T-cell (primary cell): ENCODE measurements at places on chromosomes 3 and 15. TPM values are rescaled to one million over a fixed set of nuclear protein-coding genes. Genes with fewer than 3 reads are reported as not detected.

DNA sequence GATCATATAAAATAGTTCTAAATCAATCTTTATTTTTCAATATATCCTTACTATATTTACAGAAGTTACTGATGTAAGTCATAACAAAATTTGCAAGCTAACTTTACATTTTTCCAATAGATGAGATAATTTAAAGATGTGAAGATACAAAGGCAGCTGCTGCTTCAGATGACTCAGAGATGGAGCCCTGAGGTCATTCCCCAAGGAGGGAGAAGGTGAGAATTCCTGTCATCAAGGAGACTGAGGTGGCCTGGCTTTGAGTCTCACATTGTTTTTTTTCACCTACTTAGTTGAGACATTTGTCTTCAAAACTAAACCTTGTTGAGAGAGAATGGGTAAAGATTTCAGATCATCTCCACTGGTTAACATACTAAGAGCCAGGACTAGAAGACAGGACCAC is 3.9 kb upstream of the SAMD7 start:
- H3K4me3 ChIP-seq: no peak overlapping the region
- no peak for DNase-seq
- no peaks in the 10 kb centered on the region for H3K4me1 ChIP-seq
- no peaks in the 10 kb centered on the region for H3K27me3 ChIP-seq

GRCh38 chr3:159486580-159486979 is 502.1 kb upstream of the IL12A start:
- H3K36me3 ChIP-seq: no peaks in the 10 kb centered on the region
- no peak for DNase-seq

GRCh38 chr15:68025835-68026424 is 28.2 kb upstream of the PIAS1 start:
- H3K27me3 ChIP-seq: peaks cover 3% of the 10 kb centered on the region
- H3K27ac ChIP-seq: no peak overlapping the region
- H3K36me3 ChIP-seq: no peaks in the 10 kb centered on the region
- DNase-seq: no peak
- no peak overlapping the region for H3K4me3 ChIP-seq

- DNase-seq: no peak
- no peaks in the 10 kb centered on the region for H3K4me1 ChIP-seq
- no peaks in the 10 kb centered on the region for H3K36me3 ChIP-seq
- H3K27ac ChIP-seq: no peak overlapping the region
These were observed 157.0 kb downstream of the TLE3 start for GRCh38 chr15:69940441-69941300.

DNA sequence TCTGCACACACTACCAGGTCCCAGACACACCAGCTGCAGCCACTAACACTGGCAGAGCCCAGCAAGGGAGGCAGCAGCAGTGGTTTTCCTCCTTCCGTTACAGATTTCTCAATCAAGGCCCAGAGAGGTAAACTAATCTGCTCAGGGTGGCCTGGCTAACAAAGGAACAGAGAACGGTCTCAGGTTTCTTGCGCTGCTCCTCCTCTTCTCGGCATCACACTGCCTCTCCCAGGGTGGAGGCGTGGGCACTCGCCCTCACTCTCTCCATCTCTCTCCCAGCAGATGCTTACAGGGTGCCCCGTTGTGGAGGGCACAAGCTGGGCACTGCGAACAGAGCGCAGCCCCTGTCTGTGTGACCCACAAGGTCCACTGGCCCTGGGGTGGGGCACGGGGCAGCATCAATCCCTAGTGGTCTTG is 228.7 kb downstream of the VPS13C start:
- no peak overlapping the region for H3K27ac ChIP-seq
- H3K4me1 ChIP-seq: no peaks in the 10 kb centered on the region
- DNase-seq: no peak
- H3K27me3 ChIP-seq: no peaks in the 10 kb centered on the region
- H3K36me3 ChIP-seq: no peaks in the 10 kb centered on the region
- H3K4me3 ChIP-seq: no peak overlapping the region

The FGF12 gene
- total RNA-seq: not detected
